ENCODE measurements at places on chromosomes 3 and 15.

GRCh38 chr3:116614795-116615362, 94.7 kb upstream of the TUSC7 start:
- no peak for DNase-seq

GRCh38 chr15:63156755-63157117, 541 bp downstream of the RPS27L start:
- no peak for DNase-seq

- no peak for DNase-seq
Measured at GRCh38 chr3:128933922-128934253, 54.5 kb downstream of the ACAD9 start.

GRCh38 chr3:111314898-111315297, 227.1 kb upstream of the CD96 start:
- no peak for DNase-seq

DNA sequence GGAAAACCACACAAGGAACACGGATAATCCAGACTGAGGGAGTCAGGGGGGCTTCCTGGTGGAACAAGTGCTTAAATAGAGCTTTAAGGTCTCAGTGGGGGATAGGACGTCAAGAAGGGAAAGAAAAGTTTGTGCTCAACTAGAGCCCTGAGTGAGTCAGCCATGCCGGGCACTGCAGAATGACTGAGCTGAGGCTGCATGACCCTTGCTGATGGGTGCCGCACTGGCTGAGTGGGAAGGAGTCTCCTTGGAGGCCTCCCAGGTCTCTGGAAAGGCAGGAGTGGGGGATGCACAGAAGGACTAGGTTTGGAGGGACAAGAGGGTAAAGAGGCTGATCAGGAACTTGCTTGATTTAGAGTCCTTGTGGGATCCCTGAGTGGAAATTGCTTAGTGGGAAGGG, 150.3 kb downstream of the RPLP1 start:
- no peak for DNase-seq

DNA sequence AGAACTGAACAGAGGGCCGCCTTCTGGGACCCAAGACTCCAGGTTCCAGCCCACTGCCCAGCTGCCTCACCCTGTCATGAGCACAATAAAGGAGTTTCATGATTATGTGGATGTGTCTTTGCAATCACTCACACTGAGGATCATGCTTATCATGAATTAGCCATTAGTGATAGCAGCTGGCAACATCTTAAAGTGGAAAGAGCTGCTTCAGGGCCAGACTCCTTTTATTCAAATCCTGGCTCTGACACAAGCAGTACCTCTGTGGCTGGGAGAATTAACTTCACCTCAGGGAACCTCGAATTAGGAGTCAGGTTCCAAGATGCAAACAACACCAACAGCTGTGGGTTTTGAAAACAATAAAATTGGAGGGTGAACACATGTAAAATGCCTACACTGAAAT, 6.6 kb upstream of the SCAP start:
- DNase-seq: no peak

DNA sequence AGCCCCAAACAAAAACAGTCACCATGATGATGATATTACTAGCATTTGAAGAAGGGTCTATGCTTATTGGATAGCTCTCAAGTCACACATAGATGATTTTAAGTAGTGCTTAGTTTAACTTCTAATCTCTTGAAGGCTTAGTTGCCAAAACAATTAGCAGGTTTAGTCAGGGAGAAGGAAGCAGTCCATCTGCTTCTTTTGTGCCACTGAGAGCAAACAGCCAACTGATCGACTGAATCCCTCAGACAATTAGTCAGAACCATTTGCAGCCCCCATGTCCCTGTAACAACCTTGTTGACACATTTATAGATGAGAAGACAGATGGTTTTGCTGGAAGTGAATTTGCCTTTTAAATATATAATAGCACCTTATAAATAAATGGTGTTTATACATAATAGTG, 585.1 kb upstream of the SUCLG2 start:
- no peak for DNase-seq

DNA sequence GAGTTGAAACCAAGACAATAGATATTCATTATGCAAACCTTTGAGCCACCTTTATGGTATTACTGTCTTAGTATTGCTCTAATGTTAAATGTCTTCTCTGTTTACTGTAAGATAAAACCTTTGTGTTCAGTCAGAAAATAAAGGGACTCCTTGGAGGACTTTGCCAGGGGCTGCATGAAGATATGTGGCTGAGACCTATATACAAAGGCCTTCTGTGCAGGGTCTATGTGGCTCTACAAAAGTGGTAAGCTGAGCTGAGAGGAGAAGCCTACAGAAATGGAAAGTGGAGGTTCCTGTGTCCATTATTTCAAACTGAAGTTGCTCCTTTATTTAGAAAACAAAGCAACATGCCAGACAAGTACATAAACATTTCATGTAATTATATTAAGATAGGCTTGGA, 131.5 kb downstream of the FNDC3B start:
- no peak for DNase-seq

GRCh38 chr15:88697276-88697675, 58.5 kb downstream of the ISG20 start:
- no peak for DNase-seq

DNA sequence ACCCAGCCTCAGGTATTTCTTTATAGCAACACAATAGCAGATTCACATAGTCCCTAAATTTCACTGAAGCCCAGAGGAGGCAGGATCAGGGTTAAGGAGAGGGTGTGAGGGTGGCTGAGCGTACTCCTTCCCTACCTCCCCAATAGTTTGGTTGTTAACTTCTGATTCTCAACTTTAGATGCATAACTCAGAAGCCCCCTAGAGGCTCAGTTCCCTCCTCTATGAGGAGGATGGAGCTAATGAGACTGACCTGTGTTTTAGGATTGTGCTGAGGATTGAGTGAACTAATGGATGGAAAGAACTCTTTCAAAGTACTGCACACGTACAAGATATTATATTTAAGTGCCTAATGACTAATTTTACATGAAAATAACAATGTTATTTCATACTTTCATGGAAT, 249.3 kb upstream of the SOX14 start:
- DNase-seq: no peak

DNA sequence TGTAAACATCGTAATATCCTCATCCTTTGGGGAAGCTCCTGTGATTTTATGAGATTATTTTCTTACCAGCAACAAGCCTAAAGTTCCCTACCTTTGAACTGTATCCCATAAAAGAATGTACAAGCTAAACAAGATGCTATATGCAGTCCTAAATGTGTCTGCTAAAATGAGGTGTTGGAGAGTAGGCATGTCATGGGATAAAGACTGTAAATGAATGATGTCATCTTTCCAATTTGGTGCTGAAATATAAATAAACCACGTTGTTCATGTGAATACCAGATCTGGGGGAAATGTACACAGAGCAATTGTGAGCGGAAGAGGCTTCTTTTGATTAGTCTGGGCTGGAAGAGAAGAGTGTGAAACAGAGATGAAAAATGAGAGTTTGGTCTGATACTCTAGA, 214.9 kb upstream of the WNT5A start:
- no peak for DNase-seq

DNA sequence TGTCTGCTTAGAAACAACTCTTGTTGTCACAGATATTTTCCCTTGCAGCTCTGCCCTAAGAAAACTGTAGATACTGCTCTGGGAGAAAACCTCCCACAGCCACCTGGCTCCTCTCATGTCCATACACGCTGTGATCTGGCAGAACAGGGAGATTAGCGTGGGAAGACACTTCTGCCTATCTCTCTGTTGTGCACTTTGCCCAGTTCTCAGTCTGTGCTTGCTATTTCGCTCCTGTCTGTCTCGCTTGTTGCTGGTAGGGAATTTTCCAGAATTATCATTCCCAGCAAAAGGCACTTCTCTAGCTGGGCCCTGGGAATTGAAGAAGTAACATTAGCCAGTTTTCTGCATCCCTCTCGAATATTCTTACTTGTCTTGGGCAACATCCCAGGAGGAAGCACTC, 8.1 kb upstream of the GATM start:
- no peak for DNase-seq

DNA sequence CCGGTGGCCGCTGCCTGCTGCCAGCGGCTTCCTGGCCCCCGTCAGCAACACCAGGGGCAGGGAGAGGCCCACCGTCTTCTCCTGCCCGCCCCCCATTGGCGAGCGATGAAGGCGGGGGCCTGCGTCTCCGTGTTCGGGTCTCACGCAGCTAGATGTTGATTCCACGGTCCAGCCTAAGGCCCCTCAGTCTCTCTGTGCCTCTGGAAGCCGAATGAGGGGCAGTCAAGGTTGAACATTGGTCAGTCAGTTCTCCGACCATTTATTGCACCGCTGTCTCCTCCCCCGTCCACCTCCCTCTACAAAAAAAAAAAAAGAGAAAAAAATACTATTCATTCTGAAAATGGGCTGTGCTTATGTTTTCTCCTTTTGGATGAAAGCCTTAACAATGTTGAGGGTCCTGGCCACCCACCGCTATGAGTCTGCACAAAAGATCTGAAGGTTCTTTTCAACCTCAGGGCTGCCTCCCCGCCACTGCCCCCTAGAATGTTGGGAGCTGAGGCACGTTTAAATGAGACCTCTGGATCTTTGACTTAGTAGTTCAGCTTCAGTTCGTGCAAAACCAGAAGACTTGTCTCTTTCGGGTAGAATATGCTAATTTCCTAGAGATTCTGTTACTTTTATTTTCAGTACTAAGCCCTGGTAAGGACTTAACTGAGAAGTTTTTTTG, 736 bp downstream of the IREB2 start:
- no peak for DNase-seq
